Stimulated activated naive CD8-positive, alpha-beta T cell treated with anti-CD3 and anti-CD28 coated beads, Interleukin-15, amount 100 ng/mL, for 72 hours (primary cell): ENCODE measurements at places on chromosomes 12 and 14.

DNA sequence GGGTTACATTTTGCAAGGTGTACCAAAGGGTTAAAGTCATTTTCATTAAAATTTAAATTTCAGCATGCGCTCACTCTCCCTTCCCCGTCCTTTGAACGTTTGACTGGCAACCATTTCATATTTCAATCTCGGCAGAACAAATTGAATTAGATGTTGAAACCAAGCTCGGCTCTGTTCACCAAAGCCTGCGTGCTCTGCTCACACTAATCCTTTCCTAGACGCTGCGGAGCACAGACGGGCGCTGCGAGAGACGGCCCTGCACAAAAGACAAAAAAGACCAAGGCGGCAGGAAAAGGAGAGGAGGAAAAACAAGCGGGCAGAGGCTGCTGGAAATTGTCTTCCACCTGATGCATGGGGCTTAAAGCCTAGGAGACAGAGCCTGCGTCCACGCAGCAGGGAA, 149.3 kb downstream of the RBM19 start:
- DNase-seq = no peak

DNA sequence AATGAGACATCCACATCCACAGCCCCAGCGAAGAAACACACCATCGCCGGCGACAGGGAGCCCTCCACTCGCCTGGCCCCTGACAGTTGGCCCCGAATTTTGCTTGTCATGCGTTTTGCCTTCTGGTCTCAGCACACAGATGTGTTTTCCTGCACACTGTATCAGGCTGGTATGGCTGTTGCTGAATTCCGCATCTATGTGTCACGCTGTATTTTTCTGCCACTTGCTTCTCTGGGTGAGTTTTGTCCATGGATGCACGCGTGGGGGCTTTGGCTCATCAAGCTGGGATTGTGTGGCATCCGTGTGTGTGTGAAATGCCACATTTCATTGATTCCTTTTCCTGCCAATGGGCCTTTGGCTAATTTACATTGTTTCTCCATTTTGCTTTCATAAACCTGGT, 26.5 kb downstream of the ARL6IP4 start:
- no peak for DNase-seq

- DNase-seq = no peak
These were observed 112.8 kb downstream of the DUSP6 start for GRCh38 chr12:89239534-89239933.

GRCh38 chr12:77357655-77358054, 292.3 kb upstream of the E2F7 start:
- DNase-seq = no peak

DNA sequence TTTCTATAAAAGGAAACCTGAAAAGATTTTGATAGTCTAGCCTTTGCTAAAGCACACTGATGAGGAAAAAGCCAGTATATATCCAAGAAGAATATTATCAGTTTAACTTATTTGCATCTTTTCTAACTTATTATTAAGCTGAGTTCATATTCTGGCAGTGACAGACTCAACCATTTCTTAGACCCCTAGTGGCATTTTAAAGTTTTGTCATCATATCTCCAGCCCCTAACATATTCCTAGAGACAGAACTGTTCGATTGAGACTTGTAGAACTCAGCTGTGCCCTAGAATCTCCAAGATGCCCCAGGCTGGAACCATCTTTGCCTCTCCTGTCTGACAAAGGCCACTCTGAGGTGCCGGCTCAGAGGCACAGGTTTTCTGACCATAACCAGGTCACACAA, 365.6 kb downstream of the NELL2 start:
- no peak for DNase-seq

DNA sequence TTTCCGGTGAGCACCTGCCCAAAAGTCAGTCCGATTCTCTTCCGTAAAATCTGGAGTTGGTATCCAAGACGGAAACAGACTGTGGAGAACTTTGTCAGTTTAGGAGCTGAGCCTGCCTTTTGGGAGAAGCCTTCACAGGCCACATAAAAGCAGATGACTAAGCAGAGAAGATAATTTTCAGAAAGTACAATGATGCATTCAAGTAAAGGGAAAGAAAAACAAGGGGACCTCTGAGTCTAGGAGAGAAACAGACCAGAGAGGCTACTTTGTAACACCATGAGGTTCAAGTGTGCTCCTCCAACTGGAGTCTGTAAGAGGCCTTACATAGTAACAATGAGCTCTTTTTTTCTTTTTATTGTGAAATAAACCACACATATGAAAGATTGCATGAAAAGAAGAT, 21.1 kb downstream of the TMED8 start:
- no peak for DNase-seq

GRCh38 chr12:124548854-124549378, 18.5 kb downstream of the NCOR2 start:
- DNase-seq = no peak

DNA sequence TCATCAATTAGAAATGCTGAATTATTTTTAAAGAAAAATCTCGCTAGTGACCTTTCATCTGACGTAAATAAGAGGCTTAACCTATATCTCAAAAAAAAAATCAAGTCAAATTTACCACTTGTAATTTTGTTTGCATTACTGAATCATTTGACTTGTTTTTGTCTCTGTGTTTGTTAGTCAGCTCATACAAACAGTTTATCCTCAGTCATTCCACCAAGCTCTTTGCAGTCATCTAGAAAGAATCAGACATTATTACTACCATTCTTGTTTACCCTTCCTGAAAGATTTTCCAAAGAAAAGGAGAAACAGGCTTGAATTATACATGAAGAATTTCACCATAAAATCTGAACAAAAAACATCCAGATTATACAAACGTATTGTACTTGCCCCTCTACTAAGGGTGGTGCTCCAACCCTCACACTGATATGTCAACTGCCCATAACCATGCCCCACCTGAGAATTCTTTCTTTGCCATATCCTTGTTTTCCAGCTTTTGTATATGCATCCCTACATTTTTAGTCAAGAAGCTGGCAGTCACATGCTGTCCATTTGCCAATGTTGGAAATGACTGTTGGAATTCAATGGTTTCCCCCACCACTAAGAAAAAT, 257.2 kb downstream of the PAWR start:
- DNase-seq = no peak

DNA sequence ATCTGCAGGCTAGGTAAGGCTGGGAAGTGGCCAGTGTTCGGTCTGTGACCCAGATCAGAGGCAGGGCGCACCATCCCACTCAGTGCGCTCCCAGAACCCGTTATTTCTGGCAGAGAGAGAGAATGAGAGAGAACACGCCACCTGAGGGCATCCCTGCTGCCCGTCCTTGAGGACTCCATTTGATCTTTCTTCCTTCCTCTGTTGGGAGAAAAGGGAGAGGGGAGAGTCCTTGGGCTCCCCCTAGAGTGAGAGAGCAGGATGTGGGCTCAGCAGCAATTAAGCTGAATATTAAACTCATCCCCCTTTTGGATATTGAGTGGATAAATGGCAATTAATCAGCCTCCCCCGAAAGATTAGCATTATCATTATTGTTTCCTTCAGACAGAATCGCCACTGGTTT, 70.6 kb downstream of the IFT43 start:
- DNase-seq = no peak

DNA sequence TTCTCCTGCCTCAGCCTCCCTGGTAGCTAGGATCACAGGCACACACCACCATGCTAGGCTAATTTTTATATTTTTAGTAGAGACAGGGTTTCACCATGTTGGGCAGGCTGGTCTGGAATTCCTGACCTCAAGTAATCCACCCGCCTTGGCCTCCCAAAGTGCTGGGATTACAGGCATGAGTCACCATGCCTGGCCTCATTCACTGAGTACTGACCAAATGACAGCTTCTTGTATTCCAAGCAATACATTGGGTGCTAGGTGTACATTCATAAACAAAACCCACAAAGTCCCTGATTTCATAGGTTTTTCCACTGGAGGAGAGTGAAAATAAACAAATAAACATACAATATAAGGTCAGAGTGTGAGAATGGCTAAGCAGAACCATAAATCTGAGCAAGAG, 136.3 kb downstream of the HELB start:
- DNase-seq = no peak

- no peak for DNase-seq
These were observed 101.2 kb downstream of the PEBP1 start for GRCh38 chr12:118237052-118237665.

DNA sequence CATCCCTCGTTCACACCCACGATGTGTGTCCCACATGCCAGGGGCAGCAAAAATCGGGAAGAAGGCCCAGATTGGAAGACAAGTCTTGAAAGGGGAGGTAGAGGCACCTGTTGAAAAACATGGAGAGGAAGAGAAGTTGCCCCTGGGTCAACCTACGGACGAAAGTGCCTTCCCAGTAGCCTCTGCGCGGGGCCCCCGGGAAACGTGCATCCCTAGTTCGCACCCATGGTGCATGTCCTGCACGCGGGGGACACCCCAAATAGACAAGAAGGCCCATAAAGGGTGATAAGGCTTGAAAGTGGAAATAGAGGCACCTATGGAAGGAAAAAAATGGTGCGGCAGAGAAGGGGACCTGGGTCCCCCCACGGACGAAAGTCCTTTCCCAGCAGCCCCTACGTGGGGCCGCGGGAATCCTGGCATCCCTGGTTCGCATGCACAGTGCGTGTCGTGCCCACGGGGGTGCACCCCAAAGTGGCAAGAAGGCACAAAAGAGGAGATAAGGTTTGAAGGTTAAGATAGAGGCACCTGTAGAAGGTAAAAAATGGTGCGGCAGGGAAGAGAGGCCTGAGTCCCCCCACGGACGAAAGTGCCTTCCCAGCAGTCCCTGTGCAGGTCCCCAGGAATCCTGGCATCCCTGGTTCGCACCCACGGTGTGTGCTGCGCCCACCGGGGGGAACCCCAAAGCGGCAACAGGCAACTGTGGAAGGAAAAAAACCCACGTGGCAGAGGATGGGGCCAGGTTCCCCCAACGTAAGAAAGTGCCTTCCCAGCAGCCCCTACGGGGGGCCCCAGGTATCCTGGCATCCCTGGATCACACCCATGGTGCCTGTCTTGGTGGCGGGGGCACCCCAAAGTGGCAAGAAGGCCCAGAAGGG, 278.3 kb downstream of the ALG10 start:
- no peak for DNase-seq

- no peak for DNase-seq
These were observed 324.9 kb downstream of the NAV3 start for GRCh38 chr12:78155546-78155945.

DNA sequence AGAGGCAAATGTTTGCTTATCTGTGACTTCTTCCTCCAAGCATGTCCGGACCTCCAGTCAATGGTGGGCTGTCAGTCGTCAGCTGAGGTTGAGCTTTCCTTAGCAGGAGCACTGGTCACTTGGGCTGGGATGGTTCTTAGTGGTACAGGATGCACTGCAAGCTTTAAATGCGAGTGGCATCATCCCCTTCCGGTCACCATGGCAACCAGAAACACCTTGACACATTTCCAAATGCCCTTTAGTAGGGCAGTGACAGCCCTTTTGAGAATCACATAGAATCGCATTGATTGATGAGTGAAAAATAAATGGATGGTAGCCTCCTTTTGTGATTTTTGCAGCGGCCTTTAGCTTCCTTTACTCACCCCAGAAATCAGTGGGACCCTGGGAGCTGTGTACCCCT, 24.1 kb downstream of the NTF3 start:
- DNase-seq = no peak

GRCh38 chr14:24879661-24880386, 170.1 kb downstream of the STXBP6 start:
- no peak for DNase-seq

DNA sequence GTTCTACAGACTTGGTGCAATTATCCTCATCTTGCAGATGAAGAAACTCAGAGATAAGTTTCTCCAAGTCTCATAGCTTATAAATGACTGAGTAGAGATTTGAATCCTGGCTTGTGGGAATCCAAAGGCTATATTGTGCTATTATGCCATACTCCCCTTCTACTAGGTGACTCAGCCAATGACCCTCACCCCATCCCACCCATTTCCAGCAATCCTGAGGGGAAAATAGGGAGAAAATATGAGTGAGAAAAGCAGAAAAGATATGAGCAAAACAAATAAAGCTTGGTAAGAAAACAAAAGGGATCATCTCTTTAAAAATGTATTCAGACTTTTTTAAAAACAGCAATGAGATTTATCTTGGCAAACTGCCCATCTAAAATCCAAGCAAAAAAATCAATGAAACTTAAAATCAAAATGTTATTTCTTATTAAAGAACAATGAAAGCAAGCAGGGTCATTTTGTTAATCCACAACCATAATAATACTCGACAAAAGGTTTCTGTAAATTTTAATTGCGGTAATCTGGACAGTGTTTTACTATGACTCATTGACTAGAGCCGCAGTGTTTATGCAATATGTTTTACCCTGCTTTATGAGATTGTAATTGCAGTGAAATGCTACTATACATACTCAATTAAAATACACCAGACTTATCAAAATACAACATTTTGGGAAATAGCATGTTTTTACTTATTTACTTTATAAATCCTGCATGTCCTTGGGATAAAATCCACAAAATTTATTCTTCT, 13.1 kb upstream of the LGR5 start:
- no peak for DNase-seq

DNA sequence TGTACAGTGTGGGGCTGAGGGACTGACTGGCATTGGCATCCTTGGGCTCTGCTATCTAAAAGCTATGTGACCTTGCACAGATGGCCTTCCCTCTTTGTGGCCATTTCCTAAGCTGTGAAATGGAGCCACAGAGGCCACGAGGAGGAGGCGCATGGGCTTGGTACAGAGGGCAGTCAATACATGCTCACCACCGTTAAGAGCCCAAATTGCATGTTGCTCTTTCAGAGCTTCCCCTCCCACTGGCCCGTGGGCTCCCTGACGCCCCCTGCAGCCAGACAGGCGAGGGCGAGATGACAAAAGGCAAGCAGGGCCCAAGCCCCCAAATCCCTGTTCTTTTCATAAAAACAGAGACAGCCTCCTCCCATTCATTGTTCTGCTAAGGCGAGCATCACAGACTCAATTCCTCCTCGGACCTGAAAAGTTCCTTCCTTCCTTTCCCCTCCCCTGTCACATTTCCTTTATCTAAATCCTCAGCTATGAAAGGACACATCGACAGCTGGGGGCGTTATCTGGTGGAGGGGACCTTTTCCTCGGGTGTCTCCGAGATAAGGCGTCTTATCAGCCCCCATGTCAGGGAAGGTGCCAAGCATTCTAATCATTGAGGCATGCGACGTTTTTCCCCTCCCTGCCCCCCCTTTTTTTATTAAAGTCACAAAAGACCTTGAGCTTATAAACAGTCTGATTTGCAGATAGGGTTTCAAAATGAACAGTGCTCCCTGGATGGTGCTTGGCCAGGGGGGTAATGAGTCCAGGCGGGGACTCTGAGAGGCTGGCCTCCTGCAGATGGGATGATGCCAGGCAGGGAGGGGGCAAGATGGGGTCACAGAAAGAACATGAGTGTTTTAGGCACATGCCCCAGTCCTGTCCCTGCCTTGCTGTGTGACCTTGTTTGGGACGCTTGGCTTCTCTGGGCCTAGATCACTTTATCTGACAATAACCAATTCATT, 26.4 kb downstream of the FAM222A start:
- no peak for DNase-seq

GRCh38 chr12:50055831-50056638, 1.4 kb upstream of the ASIC1 start:
- DNase-seq = peak; percentile 67

DNA sequence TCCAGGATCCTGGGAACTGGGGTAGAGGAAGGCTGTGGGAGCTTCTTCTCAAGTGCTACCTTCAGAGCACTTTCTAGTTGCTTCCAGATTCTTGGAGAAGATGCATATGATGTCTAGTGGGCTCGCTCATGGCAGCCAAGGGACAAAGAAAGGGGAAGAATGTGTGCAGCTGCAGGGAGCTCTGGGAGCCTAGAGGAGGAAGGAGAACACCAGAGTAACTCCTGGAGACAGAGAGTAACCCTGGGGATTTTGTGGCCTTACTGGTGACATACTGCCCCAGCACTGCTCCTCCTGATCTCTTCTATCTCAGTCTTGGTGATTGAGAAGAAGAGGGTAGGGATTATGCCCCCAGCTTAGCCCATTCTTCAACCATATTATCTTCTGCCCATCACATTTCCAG, 10.3 kb upstream of the SP7 start:
- DNase-seq = no peak

GRCh38 chr12:26331960-26332359, 136.6 kb downstream of the SSPN start:
- no peak for DNase-seq
